ENCODE measurements at places on chromosomes 3 and 15. TPM values are rescaled to one million over a fixed set of nuclear protein-coding genes. Genes with fewer than 3 reads are reported as not detected.

The VWA5B2 gene
- not detected for total RNA-seq

The COPS2 gene
- total RNA-seq = 68.7 TPM

The NDUFB5 gene
- 110 TPM for total RNA-seq

The CILP gene
- total RNA-seq = not detected

The SLC6A20 gene
- not detected for total RNA-seq

The PTPRG gene
- 0.15 TPM for total RNA-seq

The GOLGA8S gene
- total RNA-seq = 0.33 TPM

The SI gene
- not detected for total RNA-seq

The MYO5A gene
- 42.2 TPM for total RNA-seq

The CGNL1 gene
- not detected for total RNA-seq

The NANOGP8 gene
- total RNA-seq = not detected

The PPP1R14D gene
- total RNA-seq = not detected

The PFKFB4 gene
- total RNA-seq = 33.3 TPM

DNA sequence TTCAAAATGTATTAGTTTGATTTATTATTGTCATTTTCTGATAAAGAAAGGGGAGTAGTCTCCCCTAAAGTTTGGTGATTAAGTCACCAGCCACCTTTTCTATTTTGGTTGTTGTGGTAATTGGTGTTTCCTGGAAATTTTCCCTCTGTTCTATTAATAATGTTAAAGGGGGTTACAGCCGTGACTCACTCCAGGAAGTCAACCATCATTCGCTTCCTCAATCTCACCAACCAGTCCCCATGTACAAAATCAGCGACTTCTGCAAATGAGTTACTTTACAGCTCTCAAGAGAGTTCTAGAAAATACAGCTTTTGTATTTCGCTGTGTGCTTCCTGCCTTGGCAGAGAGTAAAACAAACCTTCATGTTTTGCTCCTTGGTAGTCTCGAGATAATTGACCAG is 285.1 kb downstream of the LPP start:
- H3K4me1 ChIP-seq = peaks cover 48% of the 10 kb centered on the region
- DNase-seq = peak; percentile 53
- H3K4me3 ChIP-seq = peak overlapping the region; percentile 30
- peaks cover 39% of the 10 kb centered on the region for H3K36me3 ChIP-seq

- H3K27me3 ChIP-seq = no peaks in the 10 kb centered on the region
- no peak overlapping the region for H3K27ac ChIP-seq
- no peaks in the 10 kb centered on the region for H3K36me3 ChIP-seq
- no peak overlapping the region for H3K4me3 ChIP-seq
- H3K4me1 ChIP-seq = no peaks in the 10 kb centered on the region
These were observed 317.7 kb upstream of the TPRG1 start for GRCh38 chr3:188853856-188854771.

DNA sequence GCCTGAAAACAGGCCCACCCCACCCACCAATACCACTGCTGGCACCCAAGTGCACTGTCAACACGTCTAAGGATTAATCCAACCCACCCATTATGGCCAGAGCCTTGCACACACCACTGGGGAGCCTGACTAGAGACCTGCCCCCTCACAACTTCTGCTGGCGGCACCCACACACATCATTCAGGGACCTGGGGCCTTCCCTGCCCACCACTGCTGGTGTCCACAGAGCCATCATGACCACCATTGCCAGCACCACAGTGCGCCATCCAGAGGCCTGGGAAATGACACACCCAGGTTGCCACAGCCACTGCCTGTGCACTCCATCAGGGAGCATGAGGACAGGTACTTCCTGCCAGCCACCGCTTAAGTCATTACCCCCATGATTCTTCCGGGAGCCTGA is 67.0 kb upstream of the IMPG2 start:
- H3K4me3 ChIP-seq = no peak overlapping the region
- H3K36me3 ChIP-seq = peaks cover 43% of the 10 kb centered on the region
- H3K27me3 ChIP-seq = no peaks in the 10 kb centered on the region
- H3K27ac ChIP-seq = no peak overlapping the region

DNA sequence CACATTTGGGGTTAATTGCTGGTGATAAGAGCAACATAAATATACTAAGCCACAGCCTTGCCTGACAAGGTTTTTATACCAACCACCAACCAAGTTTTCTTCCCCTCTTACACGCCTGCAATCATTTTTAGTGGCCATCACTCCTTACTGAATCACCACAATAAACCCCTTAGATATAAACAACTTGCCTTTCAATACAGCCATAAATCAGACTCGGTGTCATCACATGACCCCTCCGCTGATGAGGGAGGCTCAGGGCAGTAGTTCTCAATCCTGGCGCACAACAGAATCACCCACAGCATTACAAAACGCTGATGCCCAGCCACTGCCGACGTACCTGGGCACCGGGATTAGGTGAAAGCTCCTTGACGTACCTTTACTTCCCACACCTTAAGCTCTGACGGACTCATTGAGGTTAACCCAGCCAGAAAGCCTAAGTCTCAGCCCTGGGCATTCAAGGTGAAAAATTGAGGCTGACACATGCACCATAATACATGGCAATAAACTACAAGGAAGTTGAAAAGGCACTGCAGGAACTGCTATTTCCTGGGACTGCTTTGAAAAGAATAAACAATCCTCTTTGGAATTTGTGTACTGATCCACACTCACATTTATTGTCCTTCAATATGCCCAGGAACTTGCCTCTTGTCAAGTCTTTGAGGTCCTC is 17.1 kb downstream of the ADCY5 start:
- peaks cover 9% of the 10 kb centered on the region for H3K27me3 ChIP-seq
- peaks cover 3% of the 10 kb centered on the region for H3K4me1 ChIP-seq
- H3K36me3 ChIP-seq = no peaks in the 10 kb centered on the region
- DNase-seq = no peak

DNA sequence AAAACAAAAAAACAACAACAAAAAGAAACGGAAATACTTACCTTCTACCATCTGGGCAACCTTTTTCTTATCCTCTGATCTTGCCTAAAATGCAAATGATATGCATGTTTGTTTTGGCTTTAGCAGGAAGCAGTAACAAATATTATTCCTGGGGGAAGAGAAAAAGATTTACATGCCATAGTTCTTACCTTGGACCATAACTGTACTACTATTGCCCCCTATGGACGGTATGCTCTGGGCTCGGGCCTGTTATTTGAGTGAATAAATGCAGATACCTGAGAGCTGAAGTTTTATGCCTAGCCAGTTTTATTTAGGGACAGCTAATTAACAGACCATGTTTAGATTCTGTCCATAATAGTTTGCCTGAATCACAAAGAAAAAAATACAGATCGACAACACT is 12.6 kb upstream of the STARD5 start:
- H3K27me3 ChIP-seq = peaks cover 8% of the 10 kb centered on the region
- H3K27ac ChIP-seq = no peak overlapping the region
- H3K4me1 ChIP-seq = no peaks in the 10 kb centered on the region

- H3K27ac ChIP-seq = peak within 1 kb of the TSS; percentile 85
- H3K4me1 ChIP-seq = peaks cover 77% of the 10 kb centered on the region
- H3K4me3 ChIP-seq = peak within 1 kb of the TSS; percentile 87
- H3K36me3 ChIP-seq = peaks cover 17% of the 10 kb centered on the region
These were observed at the start of gene GCSAM for GRCh38 chr3:112132975-112133448. Gene GCSAM (minus strand): TSS chr3:112133248. CDS start chr3:112133120, 128 bp downstream.

GRCh38 chr3:141143517-141143916 is 88.1 kb upstream of the PXYLP1 start:
- H3K4me3 ChIP-seq = no peak overlapping the region
- peaks cover 11% of the 10 kb centered on the region for H3K27me3 ChIP-seq
- H3K4me1 ChIP-seq = no peaks in the 10 kb centered on the region
- no peaks in the 10 kb centered on the region for H3K36me3 ChIP-seq

DNA sequence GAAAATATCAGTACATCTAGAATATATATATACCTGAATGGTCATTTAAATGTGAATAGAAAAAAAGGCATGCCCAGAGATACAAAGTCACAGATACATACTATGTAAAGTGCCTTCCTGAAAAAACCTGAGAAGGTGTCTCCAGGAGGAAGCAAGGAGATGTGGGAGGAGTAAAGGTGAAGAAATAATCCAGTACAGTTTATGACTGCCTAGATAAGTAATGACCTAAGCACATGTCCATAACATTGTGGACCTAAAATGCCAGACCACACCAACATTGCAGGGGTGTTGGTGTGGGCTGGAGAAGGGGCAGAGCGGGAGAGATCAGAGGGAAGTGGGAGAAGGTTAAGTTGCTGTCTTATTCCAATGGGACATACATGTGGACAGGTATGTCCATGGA is 226.9 kb downstream of the ZNF621 start:
- peaks cover 10% of the 10 kb centered on the region for H3K27me3 ChIP-seq
- H3K27ac ChIP-seq = no peak overlapping the region
- no peaks in the 10 kb centered on the region for H3K4me1 ChIP-seq
- no peak overlapping the region for H3K4me3 ChIP-seq

- H3K4me3 ChIP-seq = peak overlapping the region; percentile 91
- H3K36me3 ChIP-seq = peaks cover 11% of the 10 kb centered on the region
- peaks cover 31% of the 10 kb centered on the region for H3K4me1 ChIP-seq
- H3K27me3 ChIP-seq = no peaks in the 10 kb centered on the region
These were observed 941 bp upstream of the SLC26A6 start for GRCh38 chr3:48636149-48636655.

DNA sequence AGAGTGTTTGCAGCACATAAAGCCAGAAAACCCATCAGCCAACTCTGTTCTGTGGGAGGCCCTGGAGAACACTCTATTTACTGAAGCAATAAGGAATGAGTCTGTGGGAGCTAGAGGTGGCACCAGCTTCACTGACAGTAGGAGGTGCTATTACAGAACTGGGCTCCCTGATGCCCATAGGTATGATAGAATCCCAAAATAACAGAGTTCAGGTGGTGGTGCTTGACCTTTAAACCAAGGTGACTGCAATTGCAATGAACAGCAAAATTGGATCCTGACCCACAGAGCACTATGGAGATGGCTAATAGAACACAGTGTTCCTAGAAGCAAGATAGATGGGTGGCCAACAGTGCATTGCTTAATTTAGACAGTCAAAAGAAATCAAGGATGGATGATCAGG is 95.4 kb upstream of the RNU6-1 start:
- no peaks in the 10 kb centered on the region for H3K36me3 ChIP-seq
- H3K4me3 ChIP-seq = no peak overlapping the region
- H3K27ac ChIP-seq = no peak overlapping the region
- DNase-seq = no peak
- no peaks in the 10 kb centered on the region for H3K4me1 ChIP-seq
- peaks cover 2% of the 10 kb centered on the region for H3K27me3 ChIP-seq

DNA sequence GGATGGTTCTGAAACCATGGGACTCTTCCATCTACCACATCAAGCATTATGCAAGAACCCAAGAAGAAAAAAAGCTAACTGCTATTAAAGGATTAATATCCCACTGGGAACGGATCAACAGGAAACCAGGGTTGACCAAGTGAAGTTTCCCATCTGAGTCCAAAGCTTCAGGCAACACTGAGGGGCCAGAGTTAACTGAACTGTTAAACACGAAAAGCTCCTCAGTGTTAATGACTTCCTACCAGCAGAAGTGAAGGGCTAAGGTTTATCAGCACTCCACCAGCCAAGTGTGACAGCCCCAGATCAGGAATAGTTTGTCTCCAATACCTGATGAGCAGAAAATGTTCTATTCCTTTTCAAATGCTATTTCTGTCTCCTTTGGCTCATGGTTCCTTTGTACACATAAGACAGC is 36.7 kb downstream of the PTPN9 start:
- H3K4me1 ChIP-seq = peaks cover 9% of the 10 kb centered on the region
- no peak overlapping the region for H3K4me3 ChIP-seq
- H3K27me3 ChIP-seq = no peaks in the 10 kb centered on the region
- peaks cover 27% of the 10 kb centered on the region for H3K36me3 ChIP-seq

DNA sequence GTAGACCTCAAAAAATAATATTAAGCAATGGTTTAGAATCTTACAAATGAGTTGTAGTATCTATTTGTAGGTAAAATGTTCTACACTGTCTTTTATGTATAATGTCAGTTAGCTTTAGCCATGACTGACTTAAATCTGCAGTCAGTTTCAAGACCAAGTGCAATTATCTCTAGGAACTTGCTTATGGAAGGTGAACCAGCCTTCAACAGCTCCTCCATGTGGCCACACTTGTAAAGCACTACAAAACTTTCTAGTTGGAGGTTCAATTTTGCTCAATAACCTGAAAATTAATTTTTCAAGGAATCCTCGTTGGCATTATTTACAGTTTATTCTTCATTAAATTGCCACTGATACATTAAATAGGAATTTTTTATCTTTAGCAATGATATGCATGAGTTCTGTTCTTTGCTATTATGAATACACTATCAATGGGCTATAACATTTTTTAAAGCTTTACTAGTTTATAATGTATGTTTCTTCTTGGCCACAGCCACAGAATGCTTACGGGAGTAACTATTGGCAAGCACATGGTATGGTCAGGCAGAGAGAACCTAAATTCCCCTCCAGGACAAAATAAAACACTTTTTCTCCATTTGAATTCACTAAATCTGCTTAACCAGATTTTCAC is 315.3 kb upstream of the UBE2E2 start:
- H3K27me3 ChIP-seq = no peaks in the 10 kb centered on the region
- no peak overlapping the region for H3K4me3 ChIP-seq
- H3K36me3 ChIP-seq = no peaks in the 10 kb centered on the region
- H3K4me1 ChIP-seq = no peaks in the 10 kb centered on the region
- DNase-seq = no peak

- no peaks in the 10 kb centered on the region for H3K27me3 ChIP-seq
- no peak for DNase-seq
- H3K4me1 ChIP-seq = no peaks in the 10 kb centered on the region
- H3K4me3 ChIP-seq = no peak overlapping the region
These were observed 88.0 kb upstream of the IGF1R start for GRCh38 chr15:98560338-98560737.

- H3K4me1 ChIP-seq = peaks cover 75% of the 10 kb centered on the region
- no peaks in the 10 kb centered on the region for H3K36me3 ChIP-seq
- H3K27ac ChIP-seq = no peak overlapping the region
These were observed 61.4 kb upstream of the HERC1 start for GRCh38 chr15:63895194-63895593.

GRCh38 chr3:46867550-46867898 is 4.3 kb upstream of the MYL3 start:
- H3K4me3 ChIP-seq = no peak overlapping the region
- DNase-seq = no peak
- H3K27ac ChIP-seq = no peak overlapping the region
- H3K4me1 ChIP-seq = no peaks in the 10 kb centered on the region
- no peaks in the 10 kb centered on the region for H3K36me3 ChIP-seq

DNA sequence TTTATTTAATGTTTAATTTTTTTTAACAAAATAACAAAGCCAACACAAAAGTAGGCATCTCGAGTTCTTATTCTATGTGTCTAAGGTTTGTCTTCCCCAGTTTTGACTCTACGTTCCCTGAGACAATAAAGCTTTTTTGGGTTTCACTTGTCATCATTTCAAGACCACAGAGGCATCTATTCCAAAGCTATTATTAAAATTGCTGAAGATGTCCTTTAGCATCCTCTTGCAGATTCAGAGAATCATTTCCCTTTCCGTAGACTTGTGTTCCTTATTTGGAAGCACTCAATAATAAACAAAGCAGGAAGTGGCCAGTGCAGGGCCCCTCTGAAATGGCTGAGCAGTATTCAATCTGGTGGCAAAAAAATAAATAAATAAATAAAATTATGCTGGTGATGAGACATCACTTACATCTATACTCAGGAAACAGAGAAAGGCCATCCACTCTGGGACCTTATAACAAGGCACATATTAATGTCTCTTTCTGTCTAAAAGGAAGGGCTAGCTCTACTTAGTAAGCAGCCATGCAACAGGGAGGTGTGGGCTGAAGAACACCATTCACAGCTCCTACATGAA is 362.3 kb downstream of the WDR72 start:
- H3K36me3 ChIP-seq = no peaks in the 10 kb centered on the region
- no peaks in the 10 kb centered on the region for H3K27me3 ChIP-seq
- no peak overlapping the region for H3K4me3 ChIP-seq
- H3K27ac ChIP-seq = no peak overlapping the region
- DNase-seq = no peak
- no peaks in the 10 kb centered on the region for H3K4me1 ChIP-seq

- no peak overlapping the region for H3K27ac ChIP-seq
- H3K36me3 ChIP-seq = peaks cover 18% of the 10 kb centered on the region
- DNase-seq = no peak
These were observed 125.4 kb downstream of the ULK4 start for GRCh38 chr3:41836360-41837134.

Data from activated CD4-positive, alpha-beta memory T cell treated with anti-CD3 and anti-CD28 coated beads, Interleukin-2, amount 10 ng/mL, durations not matched to agents 7 days and 5 days (primary cell).